ENCODE measurements at places on chromosomes 13 and 19. TPM values are rescaled to one million over a fixed set of nuclear protein-coding genes. Genes with fewer than 3 reads are reported as not detected.

DNA sequence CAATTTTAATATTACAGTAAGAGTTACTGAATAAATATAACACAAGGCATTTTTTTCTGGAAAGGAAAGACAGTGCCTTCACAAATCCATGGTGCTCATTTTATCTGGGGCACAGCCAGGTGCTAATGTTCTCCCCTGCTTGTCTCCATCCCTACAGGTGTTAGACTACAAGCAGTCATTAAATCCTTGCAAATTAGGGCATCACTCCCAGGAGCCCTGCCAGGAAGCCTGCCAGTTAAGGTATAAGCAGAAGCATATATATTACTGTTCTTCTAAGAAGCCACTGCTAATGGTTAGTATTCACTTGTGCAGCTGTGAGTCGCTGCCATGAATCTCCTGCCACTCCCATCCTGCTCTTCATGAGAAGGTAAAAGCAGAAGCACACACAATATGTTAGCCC lies 149.7 kb downstream of the OXGR1 start:
- DNase-seq: no peak

- DNase-seq: no peak
Measured at GRCh38 chr19:5228932-5229777, 111.5 kb downstream of the PTPRS start.

GRCh38 chr13:48827709-48828108 lies 148.0 kb upstream of the FNDC3A start:
- DNase-seq: no peak

GRCh38 chr19:31727536-31727935 lies 378.3 kb upstream of the TSHZ3 start:
- DNase-seq: no peak

GRCh38 chr13:44224450-44225149 lies 149.0 kb upstream of the SERP2 start:
- DNase-seq: no peak

PSG6 gene
- not detected for total RNA-seq

WDR87 gene
- total RNA-seq: not detected

PDE4C gene
- 1.1 TPM for total RNA-seq

ZNF610 gene
- total RNA-seq: 0.76 TPM

PCSK4 gene
- 0.52 TPM for total RNA-seq

PGLYRP2 gene
- total RNA-seq: not detected

Measured in posterior vena cava (tissue), 2 donors.